ENCODE measurements at places on chromosomes 11 and 22.
A peak's percentile ranks its signal among the peaks of the same experiment; 100 is the strongest.

DNA sequence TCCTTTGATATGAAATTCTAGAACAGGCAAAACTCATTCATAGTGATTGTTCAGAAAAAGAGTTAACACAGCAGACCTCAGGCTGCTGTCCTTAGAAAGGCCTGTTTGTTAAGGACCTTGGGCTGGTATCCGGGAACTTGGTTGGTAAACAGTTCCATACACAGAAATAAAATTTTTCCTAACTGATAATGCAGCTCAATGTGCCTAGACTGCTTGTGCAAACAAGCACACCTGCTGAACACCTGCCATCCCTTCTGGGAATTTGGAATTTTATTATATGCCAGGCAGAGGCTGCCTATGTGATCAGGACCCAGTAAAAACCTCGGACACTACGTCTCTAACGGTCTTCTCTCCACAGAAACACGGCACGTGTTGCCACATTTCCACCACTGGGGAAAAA is 11.5 kb downstream of the THAP12 start:
- DNase-seq, result no peak

DNA sequence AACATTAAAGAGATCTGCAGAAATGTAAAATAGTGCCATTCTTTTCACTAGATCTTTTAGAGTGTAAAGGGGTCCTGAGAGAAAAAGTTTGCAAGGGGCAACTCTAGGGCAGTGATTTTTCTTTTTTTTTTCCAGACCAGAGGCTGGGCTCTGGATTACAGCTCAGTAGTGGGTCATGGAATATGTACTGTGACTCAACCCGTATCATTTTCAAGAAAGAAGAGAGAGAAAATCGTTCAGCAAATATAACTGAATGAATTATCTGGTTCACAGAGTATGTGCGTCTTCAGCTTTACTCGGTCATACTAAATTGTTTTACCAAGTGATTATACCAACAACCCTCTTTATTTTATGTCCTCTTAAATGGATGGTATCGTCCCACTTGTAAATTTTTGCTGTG is 3.8 kb downstream of the CEP57 start:
- DNase-seq, result no peak

- no peak for DNase-seq
Measured at GRCh38 chr11:92111287-92111686, 113.3 kb upstream of the FAT3 start.

DNA sequence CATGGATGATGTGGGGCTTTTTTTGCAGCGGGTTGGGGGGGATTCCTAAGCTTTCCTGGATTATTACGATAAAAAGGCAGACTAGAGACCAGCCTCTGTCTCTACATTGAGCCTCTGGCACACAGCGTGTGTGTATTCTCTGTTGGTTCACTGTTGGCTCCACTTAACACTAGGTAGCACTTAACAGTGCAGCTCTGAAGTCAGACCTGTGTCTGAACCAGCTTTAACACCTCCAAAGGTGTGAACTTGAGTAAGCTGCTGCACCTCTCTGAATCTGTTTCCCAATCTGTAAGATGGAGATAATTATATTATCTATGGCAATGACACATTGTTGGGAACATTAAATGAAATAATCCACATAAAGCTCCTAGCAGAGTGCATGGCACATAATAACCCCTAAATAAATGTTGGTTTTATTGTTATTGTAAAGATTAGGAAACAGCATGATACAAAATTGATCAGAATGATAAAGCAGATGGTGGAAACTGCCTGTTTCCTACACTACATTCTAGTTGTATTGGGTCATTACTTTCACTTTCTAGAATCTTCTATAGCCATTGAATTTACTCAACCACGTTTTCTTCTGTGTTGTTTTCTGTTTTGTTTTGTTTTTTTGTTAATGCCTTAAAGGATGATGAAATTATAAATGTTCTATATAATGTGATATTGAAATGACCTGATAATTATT is 108.4 kb downstream of the ARL14EP start:
- DNase-seq, result peak; percentile 31

- DNase-seq, result no peak
Measured at GRCh38 chr11:16194566-16194965, 161.8 kb downstream of the SOX6 start.

DNA sequence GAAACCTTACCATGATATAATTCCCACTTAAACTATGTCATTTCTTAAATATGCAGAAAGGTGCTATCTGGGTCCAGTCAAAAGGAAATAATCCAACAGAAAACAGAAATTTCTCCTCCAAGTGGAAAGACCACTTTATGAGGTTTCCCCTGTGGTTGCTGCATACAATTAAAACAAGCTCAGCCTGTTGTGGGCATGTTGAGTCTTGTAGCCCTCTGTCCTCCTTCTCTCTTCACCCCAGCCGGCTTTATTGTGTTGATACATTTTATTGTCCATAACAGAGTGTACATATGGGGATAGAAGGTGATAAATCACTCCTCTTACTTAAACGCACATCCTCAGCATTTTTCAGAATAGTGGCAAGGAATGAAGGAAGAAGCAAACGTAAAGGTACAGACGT is 126.0 kb upstream of the MTNR1B start:
- DNase-seq, result no peak

DNA sequence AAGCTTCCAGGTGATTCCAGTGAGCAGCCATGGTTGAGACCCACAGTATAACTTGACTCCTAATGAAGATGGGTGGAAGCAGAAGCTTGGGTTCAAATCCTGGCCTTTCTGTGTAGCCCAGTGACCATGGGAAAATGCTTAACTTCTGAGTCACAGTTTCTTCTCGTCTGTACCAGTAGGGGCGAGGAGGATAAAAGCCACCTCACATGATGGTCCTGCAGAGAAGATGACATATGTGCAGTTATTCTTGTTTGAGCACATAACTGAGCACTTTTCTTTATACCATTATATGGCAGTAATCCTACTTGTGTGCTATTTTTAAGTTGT is 4.9 kb downstream of the TMEM109 start:
- DNase-seq, result peak; percentile 58

GRCh38 chr11:5546457-5546856 is 1.9 kb downstream of the OR52H1 start:
- no peak for DNase-seq

GRCh38 chr11:35357923-35358322 is 61.4 kb downstream of the SLC1A2 start:
- DNase-seq, result peak; percentile 55

DNA sequence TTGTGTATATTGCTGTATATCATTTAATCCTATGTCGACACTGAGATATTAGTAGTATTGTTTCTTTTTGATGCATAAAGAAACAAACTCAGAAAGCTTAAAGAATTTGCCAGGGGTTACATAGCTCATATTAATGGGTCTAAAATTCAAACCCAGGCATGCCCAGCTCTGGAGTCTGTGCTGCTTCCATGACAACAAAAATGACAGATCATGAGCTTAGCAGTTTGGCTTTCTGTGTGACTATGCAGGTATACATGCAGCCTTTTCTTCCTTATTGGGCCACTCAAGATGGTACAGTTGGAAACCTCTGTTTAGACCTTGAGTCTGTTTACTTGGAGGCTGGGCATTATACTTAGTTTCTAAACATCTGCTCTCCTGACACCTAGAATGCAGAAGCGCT is 220.5 kb upstream of the TENM4 start:
- DNase-seq, result no peak

- peak; percentile 50 for DNase-seq
Measured at GRCh38 chr11:59097113-59097708, 9.8 kb upstream of the FAM111B start.

- DNase-seq, result no peak
Measured at GRCh38 chr11:115528225-115528624, 24.0 kb upstream of the CADM1 start.

GRCh38 chr11:111153194-111153593 is 92.3 kb upstream of the POU2AF2 start:
- DNase-seq, result no peak

DNA sequence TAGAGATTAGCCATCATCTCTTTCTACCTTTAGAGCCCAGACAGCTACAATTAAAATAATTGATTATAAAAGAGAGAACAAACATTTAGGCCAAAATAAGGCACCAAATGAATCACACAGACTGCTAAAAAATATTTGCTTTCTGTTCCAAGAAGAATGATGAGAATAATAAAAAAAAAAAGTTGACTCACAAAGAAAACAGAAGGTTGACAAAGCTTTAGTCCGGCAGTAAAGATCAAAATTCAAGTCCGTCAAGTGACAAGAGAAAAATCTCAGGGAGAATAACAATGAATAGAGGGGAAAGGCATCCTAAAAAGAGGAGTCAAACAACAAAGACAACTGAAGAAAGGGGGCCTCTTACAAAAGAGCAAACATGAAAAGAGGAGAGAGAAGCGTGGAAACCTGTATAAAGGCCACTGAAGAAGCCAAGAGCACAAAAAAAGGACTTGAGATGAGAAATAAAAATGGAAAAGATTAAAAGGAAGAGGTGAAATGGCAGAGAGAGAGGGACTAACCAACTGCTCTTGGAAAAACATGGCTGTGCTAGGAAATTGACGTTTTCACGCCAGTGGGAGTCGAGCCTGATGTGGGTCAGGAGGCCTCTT is 910.2 kb downstream of the OPCML start:
- DNase-seq, result no peak

GRCh38 chr11:61368646-61369045 is 6.5 kb downstream of the TMEM138 start:
- DNase-seq, result no peak

GRCh38 chr11:1933416-1934334 is 13.5 kb upstream of the MRPL23 start:
- DNase-seq, result no peak

GRCh38 chr11:10640308-10640707 is 53.2 kb downstream of the IRAG1 start:
- no peak for DNase-seq

DNA sequence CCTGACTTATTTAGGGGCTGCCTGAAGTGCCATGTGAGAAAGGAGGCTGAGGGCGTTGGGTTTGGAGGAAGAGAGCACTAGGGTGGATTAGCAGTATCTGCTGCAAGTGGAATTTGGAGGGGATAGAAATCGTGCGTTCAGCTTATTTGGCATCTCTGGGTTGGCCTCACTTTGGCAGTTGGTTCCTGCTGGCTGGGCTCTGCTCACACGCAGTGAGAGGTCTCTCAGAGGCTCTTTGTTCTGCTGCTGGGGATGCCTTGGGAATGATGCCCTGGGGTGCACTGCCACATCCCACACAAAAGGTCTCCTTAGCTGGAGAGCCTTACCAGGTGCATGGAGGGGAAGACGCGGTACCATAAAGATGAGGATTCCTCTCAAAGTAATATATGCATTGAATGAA is 17.7 kb upstream of the MICAL2 start:
- no peak for DNase-seq

DNA sequence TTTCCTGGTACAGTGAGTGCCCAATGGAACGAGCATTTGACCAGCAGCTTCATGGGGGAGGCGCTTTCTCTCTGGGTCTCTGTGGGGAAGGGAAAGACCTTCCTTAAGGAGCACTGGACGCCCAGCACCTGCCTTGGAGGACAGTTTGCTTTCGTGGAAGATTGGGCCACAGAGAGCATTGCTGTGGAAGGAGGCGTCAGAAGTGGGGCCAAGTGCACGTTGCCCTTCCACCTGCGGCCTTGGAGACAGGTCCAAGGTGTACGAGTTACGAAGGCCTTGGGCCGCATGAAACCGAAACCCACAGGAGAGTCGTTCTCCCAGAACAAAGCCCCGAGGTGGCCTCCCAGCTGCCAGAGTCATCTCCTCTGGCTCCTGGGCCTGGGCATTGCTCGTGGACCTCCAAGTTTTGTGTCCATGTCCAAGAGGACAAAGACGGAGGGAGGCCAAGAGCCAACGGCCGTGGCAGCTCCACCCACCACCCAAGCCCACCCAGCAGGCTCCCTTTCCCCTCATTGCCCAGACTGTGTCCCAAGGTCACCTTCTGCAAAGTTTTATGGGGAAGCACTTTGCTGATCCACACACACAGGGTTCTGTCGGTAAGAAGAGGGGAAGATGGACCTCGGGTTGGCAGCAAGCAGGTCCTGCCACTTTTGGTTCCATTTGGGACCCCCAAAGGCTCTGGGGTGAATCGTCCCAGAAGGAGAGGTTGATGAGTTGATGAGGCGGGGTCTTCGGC is 5.8 kb upstream of the NLRP6 start:
- no peak for DNase-seq

- no peak for DNase-seq
Measured at GRCh38 chr11:60895687-60896086, 10.7 kb downstream of the PRPF19 start.

DNA sequence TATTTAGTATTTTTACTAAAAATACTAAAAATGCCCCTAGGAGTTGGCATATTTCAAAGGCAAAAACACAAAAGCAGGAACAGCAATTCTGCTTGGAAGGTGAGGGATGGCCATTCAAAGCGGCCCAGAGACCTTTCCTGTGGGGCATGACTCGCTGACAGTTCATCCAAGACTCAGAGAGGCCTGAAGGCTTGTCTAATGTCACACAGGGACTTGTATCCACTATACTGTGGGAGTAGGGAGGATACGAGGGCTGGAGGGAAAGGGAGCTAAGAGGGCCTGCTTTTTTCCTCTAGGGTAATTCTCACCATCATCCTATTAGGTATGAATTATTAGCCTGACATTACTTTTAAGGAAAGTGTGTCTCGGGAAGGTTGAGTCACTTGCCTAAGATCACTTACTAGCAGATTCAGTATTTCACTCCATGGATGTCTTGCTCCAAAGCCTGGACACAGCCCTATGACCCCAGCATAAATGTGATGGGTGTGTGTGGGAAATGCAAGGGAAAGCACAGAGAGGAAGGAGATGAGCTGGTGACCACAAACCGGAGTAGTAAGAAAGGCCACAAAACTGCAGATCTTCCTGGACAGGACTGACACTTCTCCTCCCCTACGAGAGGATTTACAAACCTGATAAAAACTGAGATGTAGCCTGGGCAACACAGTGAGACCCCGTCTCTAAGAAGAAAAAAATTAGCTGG is 16.7 kb upstream of the UCP3 start:
- DNase-seq, result peak; percentile 89

DNA sequence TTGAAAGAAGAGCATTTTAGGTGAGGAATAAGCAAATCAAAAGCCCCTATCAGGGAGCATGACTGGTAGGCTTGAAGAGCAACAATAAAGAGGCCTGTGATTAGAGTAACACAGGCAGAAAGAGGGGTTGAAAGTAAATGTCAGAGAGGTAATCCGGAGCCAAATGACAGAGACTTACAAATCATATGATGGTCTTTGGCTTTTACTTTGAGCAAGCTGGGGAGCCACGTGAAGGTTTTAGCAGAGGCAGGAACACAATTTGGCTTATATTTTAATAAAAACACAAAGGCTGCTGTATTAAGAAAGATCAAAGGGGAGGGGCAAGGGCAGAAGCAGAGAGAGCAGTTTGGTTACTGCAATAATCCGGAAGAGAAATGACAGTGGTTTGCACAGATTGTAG is 12.8 kb upstream of the NARS2 start:
- DNase-seq, result no peak

Data from renal cortical epithelial cell (primary cell).